ENCODE measurements at places on chromosomes 4 and X. TPM values are rescaled to one million over a fixed set of nuclear protein-coding genes. Genes with fewer than 3 reads are reported as not detected.
A peak's percentile ranks its signal among the peaks of the same experiment; 100 is the strongest.

The GPR119 gene
- not detected for polyA plus RNA-seq

The NOX1 gene
- polyA plus RNA-seq = 0.47 TPM

The GPM6B gene
- polyA plus RNA-seq = 392 TPM

The CYP4V2 gene
- polyA plus RNA-seq = 8.4 TPM

The APLN gene
- polyA plus RNA-seq = not detected

The COX18 gene
- 11.6 TPM for polyA plus RNA-seq

The TMSB4X gene
- 1,181 TPM for polyA plus RNA-seq

The EGF gene
- polyA plus RNA-seq = 15.4 TPM

The CHRDL1 gene
- polyA plus RNA-seq = 10.3 TPM

- DNase-seq = no peak
These were observed 409.8 kb upstream of the GALNT7 start for GRCh38 chr4:172758586-172759340.

DNA sequence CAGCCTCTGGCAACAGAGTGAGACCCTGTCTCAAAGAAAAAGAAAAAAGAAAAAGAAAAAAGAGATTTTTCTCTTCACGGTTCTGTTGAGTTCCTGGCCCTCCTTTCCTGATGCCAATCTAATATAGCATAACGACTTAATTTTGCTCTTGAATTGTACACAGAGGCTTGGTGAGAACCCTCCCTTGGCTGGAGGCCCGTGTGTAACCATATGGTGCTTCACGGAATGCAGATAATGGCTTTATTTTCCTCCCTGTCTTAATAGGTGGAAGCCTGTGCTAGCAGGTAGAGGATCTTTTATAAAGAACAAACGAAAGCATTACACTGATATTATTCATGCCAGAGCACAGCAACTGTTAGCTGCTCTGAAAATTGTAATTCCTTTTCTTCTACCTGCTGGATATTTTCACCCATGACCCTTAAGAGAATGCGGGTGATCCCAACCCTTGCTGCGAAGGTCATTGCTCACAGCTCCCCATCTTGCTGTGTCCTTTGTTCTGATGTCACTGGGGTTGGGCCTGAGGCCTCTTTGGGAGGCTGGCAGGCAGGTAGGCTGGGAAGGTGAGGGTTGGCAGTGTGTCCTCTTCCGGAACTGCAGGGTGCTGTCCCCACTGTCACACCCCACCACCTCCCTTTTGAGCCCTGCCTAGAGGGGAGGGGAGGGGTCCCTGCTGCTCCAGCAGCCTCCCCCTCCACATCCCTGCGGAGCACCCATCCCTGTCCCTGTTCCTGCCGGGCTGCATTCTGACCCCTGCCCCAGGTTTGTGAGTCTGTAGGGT, 83.8 kb upstream of the STOX2 start:
- no peak for DNase-seq

GRCh38 chr4:15253349-15253748, 174.5 kb upstream of the C1QTNF7 start:
- no peak for DNase-seq

GRCh38 chr4:122639181-122639580, 18.3 kb upstream of the IL21 start:
- no peak for DNase-seq

DNA sequence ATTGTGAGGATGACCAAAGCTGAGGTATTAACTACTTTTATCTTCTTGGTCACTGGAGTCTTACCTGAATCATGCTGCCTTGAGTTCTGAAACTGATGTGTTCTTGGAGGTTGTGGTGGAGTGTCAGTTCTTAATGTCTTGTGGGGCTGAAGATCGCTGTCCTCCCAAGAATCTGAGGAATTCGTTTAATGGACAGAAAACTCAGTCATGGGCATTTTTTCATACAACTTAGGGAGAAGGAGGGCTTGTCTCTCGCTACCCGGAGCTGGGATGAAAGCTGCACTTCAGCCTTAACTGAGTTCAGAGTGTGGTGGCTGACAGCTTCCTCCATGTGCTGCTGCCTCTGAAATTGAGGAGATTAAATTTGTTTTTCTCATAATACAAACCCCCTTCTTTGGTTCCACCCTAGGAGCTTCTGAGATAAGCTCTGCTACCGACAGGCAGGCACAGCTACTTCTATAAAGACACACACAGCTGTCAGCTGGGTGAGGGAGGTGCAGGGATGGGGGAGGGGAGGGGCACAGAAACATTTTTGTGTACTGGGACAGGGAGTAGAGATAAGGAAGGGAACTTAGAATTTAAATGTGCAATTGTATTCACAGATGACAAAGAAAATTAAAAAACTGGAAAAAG, 30.8 kb downstream of the RBBP7 start:
- DNase-seq = no peak

GRCh38 chr4:185787926-185788679, 23.9 kb downstream of the SORBS2 start:
- no peak for DNase-seq

- no peak for DNase-seq
These were observed 12.8 kb upstream of the SLITRK4 start for GRCh38 chrX:143648705-143649104.

DNA sequence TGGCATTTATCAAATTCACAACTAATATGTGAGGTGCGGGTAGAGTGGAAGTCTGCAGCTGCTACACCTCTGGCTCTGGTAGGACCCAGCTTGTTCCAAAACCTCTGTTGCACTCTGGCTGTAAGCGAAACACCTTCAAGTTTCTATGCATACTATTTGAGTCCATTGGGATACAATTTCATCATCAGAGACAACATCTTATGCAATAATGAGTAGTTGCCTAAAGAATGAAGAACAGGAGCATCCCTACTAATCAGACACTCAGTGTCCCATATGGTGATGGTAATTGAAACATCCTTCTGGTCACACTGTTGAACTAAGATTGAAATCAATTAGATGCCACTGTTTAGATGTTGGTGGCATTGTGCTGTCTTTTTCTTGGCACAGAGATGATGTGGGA, 178.4 kb downstream of the MGST2 start:
- DNase-seq = no peak

DNA sequence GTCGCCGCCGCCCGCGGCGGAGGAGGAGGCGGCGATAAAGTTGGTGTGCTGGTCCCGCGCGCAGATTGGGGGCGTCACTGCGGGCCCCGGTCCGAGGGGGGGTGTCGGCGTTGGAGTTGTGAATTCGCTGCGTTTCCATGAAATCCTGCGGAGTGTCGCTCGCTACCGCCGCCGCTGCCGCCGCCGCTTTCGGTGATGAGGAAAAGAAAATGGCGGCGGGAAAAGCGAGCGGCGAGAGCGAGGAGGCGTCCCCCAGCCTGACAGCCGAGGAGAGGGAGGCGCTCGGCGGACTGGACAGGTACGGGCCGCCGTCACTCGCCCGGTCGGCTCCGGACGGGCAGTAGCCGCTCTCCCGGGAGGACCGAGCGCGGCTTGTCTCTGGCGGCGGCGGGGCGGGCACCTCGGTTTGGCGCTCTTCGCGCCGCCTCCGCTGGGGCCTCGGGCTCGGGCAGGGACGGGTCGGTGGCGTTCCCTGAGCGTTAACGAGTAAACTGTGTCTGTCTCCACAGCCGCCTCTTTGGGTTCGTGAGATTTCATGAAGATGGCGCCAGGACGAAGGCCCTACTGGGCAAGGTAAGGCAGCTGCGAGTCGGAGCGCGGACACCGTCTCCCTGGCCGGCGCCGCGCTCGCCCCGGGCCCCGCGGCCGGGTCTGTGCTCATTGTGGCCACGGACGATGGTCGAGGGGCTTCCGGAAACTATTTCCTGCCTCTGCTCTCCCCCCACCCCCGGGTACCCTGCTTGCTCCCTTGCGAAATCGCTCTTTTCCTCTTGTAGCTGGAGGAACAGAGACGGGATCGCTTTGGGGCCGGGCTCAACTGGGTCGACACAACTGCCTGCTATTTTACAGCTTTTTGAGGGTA, 658 bp downstream of the KDM6A start:
- DNase-seq = peak; percentile 65

GRCh38 chr4:72631296-72631695, 62.3 kb upstream of the ADAMTS3 start:
- DNase-seq = no peak

DNA sequence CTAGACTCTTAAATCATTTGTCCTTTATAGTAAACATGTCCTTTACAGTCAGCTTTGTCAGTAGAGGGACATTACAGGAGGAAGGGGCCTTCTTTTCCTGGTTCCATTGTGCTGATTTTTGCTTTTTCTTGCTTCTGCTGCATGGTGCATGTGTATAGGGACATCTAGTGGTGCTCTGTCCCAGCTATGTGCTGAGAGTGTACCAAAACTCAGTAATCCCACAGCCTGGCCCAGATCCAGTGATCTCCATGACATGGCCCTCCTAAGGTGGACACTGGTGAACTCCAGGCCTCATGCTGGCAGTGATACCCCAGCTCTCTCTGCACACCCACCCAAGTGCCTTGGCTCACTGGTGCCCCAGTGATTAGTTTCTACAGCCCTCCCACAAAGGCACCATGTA, 45.2 kb downstream of the MAGEB17 start:
- DNase-seq = no peak

GRCh38 chr4:82044141-82044993, 329.4 kb downstream of the HNRNPD start:
- peak; percentile 38 for DNase-seq

- DNase-seq = no peak
These were observed 51.0 kb upstream of the CFAP47 start for GRCh38 chrX:35868501-35868900.

DNA sequence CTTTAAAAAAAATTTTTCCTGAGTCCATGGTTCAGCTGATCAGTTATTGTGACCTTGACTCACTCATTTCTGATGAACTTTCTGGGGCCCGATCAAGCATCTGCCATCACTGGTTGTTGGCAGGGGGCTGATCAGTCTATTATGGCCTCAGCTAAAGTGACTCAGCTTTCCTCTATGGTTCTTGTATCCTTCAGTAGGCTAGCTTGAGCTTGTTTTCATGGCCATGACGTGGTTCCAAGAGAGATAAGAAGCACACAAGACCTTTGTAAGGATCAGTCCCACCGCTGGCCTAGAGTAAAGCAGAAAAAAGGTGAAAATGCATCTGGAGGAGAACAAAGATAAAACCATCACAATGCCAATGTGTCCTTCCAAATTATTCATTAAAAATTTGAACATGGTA, 29.8 kb upstream of the EPGN start:
- DNase-seq = no peak

DNA sequence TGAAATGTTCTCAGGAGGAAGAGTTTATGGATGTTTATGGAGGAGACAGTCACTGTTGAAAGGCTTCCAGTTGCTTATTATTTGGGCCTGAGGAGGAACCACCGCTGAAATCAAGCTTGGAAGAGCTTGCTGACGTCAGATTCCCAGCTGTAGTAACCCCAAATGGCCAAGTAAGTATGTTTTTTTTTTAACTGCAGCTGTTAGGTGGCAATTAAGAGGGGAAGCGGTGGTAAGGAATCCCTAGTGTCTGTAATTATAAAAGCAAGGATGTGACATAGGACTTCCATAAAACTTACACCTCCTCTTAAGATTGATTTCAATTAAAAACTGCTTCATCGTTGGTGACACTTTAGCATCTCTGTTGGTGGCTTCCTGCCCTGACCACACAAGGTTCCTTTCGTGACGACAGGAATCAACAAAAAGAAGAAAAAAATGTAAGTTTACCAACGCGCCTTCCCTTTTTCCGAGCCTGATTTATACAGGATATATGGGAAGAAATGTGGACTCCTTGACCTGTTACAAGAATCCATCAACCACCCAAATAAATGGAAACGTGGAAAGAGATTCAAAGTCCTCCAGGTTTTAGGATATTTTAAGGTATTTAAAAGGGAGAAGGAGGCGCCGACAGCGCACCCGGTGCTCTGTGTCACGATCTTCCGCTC, 884 bp downstream of the RELL1 start:
- DNase-seq = peak; percentile 76

DNA sequence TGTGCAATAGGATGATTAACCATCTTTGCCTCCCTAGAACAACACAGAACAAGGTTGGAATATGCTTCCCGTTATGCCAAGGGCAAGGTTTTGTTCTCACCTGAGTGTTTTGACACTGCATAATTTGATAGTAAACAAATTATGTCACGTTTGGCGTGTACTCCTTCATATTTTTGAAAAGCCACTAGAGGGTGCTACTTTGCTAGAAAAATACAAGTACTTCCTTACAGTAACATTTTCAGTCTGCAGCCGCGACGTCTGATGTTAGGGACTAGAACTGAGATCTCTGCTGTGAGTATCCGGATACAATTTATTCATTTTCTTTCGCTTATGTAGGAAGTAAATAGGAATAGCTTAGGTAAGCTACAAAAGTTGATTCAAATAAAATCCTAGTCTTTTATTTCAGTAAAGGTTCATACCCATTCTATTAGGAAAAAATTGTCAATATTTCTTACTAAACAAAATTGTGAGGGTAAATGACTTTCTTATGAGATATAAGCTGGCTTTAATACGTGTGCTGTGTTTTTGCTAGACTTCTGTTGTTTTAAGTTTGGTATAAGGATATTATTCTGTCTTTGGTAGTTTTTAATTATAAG, 181.1 kb upstream of the WDFY3 start:
- DNase-seq = peak; percentile 77

DNA sequence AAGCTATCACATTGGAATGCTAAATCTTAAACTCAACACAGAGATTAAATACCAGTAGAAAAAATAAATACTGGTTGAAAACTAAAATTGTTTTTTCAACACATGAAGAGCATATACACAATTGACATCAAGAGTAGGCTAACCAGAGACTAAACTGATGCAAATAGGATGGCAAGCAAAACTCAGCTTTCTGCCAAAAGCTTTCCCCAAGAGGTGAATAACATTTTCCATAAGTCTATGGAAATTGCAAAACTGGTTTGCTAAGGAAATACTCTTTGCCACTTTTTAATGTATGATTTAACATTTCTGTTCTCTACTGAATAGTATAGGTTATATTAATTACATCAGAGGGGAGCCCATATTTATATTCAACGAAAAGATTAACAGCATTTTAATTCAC, 23.8 kb downstream of the IQCM start:
- peak; percentile 56 for DNase-seq

GRCh38 chr4:183256343-183256742, 63.7 kb downstream of the CLDN22 start:
- DNase-seq = no peak
